Urothelium cell line (cell line): ENCODE measurements at places on chromosomes 11 and 22.

DNA sequence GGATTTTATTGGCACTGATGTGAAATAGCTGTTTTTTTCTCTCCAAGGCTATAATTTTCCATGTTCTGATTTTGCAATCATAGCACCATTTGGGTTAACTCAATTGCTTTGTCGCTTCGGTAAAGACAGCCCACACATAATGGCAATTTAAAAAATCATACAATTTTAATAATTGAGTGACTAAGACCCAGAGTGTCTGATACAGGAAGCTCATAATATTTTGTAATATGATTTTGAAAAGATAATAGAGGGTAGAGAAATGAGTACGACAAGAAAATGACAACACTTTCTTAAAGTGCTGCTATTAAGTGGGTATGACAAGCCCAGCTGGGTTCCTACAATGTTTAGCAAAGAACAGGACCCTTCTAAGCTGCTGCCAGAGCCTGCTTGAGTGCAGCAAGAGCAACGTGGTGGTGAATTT is 439.1 kb downstream of the METTL15 start:
- DNase-seq, result no peak

DNA sequence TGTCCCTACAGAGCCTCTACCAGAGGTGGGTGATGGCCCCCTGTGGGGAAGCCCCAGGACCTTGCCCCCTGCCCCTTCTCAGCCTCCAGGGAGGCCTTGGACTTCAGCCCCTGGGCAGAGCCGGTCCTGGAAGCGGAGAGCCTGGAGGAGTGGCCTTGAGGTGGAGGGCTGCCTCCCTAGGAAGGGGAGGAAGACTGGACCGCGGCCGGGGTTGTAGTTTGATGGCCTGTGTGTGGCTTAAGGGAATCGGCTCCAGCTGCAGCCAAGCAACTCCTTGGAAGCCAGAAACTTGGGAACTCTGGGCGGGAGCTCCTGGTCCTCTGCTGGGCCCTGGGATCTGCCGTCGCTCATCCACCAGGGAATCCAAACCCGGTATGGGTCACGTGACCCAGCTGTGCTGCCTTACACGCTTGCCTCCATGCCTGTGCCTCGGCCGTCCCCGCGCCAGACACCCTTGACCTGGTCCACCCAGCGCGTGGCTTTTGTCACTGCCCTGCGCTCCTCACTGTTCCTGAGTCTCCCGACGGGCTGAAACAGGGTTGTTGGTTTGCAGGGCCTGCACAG is 23.5 kb upstream of the ARHGAP8 start:
- DNase-seq, result no peak

DNA sequence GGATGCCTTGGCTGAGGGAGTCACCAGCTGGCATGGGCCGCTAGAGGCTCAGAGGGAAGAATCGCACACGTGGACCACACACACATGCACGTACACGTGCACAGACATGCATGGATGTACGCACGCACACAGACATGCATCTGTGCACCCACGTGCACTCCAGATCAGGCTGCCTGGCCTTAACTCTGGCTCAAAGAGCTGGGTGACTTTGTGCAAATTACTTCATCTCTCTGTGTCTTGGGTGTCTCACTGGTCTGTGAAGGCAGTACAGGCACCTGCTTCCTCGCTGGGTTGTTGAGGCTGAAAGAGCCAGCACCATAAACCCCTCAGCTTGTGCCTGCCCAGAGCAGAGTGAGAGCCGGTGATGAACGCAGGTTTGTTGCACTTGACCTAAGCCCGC is 28.7 kb downstream of the TMPRSS6 start:
- DNase-seq, result no peak

- DNase-seq, result no peak
Measured at GRCh38 chr22:50445071-50445879, 29.6 kb downstream of the SBF1 start.

DNA sequence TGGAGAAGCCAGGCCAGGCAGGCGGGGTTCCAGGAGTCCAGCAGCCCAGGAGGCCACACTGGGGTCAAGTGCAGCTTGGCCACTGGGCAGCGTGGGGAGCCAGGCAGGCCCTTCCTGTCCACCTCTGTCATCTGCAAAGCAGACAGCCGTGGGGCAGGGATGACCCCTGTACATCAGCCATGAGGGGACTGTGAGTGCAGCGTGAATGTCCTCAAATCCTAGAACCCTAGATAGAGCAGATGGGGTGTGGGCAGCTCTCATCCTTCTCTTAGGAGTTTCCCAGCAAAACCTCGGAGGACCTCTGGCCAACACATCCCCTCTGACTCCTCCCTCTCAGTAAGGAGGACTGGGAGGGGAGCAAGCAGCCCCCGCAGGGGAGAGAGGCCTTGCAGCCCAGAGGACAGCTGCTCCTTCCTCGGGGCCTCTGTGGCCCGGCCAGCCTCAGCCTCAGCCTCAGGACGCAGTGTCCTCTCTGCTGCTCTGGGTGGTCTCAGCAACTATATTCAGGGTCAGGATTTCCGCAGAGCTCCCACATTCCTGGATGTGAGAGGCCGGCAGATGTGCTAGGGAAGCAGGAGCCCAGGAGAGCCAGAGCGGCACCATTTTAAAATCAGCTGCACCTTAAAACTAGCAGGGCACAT is 820.5 kb downstream of the BRD1 start:
- no peak for DNase-seq

- DNase-seq, result no peak
Measured at GRCh38 chr11:72983560-72983959, 158.6 kb downstream of the FCHSD2 start.

DNA sequence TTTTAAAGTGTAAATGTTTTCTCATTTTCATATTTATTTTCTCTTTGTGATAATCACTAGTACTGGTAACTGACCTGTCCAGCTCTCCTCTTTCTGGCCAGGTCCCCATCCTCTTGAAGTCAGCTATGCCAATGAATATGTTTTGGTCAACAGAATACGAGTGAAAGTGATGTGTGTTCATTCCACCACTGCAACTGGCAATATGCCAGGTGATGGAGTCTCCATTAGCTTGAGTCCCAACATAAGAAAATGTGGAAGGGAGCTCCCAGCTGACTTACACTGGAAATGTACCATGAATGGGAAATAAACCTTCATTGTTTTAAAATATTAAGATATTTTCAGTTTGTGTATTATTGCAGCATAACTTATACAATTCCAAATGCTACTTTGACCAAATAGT is 75.8 kb downstream of the CCDC34 start:
- no peak for DNase-seq
